ENCODE measurements at places on chromosomes 13 and 19.

GRCh38 chr13:42544246-42544926 is 29.6 kb upstream of the TNFSF11 start:
- DNase-seq: no peak

DNA sequence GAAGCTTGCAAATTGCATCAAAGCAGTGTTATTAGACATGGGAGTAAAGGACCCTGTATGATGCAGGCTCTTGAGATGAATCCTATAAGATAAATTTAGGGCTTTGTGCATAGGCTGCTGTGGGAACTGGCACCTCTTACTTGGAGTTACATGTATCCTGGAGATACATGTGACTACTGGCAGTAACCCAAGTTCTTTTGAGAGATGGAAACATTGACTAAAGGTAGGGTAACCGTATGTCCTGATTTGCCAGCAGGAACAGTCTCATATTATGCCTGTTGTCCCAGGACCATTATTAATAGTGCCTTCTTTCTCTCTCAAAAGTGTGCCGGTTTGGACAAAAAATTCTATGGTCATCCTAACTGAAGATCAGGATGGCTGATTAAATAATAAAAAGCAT is 195.4 kb downstream of the LACC1 start:
- no peak for DNase-seq

- no peak for DNase-seq
These were observed 5.5 kb upstream of the LILRA6 start for GRCh38 chr19:54248016-54248601.

- no peak for DNase-seq
These were observed 507.4 kb downstream of the KCTD12 start for GRCh38 chr13:76378767-76379166.

- DNase-seq: no peak
These were observed 38.2 kb downstream of the TMTC4 start for GRCh38 chr13:100636441-100636840.

DNA sequence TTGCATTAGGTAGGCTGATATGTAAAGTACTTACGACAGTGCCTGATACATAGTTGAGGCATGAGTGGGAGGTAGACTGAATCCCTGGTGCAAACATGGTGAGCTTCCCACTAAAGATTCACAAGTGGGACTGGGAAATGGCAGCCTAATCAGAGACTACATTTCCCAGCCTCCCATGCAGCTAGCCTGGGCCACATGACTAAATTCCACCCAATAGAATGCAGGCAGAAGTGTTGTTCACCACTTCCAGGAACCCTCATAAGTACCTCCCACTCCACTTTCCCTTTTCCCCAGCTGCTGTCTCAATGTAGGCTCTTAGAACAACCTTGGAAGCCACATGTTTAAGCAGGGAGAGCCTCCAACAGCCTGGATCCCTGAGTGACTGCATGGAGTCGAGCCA is 104.9 kb downstream of the CACNA1A start:
- no peak for DNase-seq

DNA sequence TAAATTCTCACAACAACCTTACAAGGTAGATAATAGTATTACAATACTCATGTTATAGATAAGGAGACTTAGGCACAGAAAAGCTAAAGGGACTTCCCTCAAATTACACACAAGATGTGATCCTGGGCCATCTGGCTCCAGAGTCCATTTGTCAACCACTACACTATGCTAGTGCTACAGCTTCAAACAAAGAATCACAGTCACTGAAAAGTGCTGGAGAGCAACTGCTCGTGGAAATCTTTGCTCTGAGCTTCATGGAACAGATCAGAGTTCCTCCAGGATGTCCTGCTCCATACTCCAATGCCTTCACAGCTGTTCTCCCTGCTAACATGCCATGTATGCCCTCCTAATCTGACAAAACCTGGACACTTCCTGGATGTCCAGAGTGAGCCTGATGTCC is 271.2 kb downstream of the ENOX1 start:
- no peak for DNase-seq

GRCh38 chr19:30792561-30793505 is 420.6 kb downstream of the ZNF536 start:
- DNase-seq: no peak

DNA sequence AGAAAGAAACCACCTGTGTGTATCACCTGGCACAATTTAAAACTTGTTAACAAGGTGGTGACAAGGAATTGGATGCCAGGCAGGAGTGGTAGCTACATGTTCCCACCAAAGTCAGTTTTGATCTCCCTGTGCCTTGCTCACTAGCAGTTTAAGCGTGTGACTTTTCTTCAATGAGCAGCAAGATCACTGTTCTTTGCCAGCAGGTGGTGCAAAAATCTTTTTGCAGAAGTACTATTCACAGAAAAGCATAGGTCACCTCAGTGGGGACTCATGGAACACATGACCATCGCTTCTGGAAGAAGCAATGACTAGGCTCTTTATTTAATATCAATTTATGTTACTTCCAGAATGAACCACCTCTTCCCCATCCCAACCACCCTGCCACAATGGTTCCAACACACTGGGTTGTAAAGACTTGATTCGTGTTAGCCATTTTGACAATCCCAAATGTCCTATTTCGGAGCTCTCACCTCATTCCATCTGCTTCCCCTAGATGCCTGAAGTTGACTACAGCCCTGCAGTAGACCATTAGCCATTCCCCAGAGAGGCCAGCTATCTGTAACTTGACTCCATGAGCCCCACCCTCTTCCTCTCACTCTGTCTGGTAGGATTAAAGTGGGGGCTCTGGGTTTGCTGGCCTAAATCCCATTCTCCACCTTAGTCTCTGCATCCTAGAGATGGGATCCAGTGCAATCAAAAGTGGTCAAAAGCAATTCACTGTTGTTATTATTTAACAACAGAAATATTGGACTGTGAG is 59.1 kb upstream of the TNFRSF19 start:
- DNase-seq: no peak

- peak; percentile 29 for DNase-seq
These were observed 51.6 kb upstream of the F7 start for GRCh38 chr13:113053801-113054604.

GRCh38 chr19:55369653-55370304 is 484 bp downstream of the IL11 start:
- DNase-seq: no peak

GRCh38 chr19:36151144-36152018 is 866 bp downstream of the COX7A1 start:
- DNase-seq: peak; percentile 65

GRCh38 chr13:52850396-52851136 is 2.1 kb upstream of the PCDH8 start:
- DNase-seq: peak; percentile 73

- DNase-seq: no peak
These were observed 12.7 kb upstream of the ZNF121 start for GRCh38 chr19:9597027-9597426.

GRCh38 chr13:111540486-111540885 is 220.0 kb downstream of the TEX29 start:
- no peak for DNase-seq

DNA sequence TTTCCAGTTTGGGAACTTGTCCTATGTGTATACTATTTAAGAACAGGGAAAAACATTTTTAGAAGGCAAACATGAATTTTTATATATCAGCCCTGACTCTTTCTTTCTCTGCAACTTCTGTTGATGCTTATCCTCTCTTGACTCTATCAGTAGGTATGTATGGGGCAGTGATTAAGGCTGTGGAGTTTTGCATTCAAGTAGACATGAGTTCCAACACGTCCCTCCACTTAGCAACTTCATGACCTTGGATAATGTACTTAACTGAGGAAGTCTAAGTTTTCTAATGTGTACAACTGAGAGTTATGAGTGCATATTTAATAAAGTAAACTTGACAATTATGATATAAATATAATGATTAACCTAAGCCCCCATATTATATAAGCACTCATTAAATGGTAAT is 414.6 kb downstream of the TDRD3 start:
- DNase-seq: no peak

DNA sequence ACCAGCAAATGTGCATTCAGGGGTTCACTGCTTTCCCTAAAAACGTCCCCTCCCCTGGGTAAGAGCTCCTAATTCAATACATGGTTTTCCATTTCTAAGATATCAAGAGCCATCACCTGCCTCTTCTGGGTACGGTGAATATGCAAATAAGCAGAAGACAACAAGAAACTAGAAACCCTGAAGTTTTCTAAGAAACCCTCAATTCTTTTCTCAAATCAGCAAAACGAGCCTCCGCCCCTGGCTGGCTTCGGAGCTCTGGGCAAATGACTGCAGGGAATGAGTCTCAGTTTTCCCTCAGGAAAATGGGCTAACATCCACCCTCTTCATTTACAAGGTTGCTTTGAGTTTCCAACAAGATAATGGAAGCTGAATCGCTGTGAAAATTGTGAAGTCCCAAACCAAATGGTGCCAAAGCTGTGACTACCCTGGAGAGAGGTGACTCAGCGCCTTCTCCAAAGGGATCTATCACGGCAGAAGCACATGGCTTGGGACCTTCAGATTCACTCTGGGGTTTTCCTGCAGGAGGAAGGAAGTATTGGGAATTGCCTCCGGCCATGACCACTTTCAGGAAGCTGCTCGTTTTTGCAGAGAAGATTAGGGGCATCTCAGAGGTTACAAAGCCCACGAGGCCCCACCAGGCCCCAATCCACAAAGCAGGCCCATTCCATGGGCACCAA is 26.6 kb downstream of the KLF2 start:
- DNase-seq: no peak

DNA sequence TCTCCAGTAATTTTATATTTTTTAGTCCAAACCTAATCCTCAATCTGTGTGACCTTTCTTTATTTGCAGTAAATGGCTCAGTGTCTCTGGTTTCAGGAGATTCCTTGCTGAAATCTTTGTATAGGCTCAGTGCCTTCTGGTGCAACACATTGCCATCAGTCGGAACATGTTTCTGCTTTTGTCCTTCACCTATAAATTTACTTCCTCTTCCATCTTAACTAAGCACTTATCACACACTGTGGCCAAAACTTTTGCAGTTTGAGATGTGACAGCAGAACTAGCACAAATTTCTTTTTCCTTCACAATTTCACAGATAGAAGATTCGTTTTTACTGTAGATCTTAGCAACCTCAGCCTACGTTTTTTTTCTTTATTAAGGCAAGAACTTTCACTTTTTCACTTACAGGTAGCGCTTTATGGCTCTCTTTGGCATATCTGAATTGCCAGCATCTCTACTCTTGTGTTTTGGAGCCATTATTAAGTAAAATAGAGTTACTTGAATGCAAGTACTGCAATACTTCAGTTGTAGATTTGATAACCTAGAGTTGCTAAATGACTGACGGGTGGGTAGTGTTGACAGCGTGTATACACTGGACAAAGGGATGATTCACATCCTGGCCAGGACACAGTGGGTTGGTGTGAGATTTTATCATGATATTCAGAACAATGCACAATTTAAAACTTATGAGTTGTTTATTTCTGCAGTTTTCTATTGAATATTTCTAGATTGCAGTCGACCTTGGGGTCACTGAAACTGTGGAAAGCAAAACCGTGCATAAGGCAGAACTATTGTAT is 44.3 kb downstream of the NDFIP2 start:
- no peak for DNase-seq

- no peak for DNase-seq
These were observed 122.4 kb downstream of the AKAP11 start for GRCh38 chr13:42394361-42394708.

DNA sequence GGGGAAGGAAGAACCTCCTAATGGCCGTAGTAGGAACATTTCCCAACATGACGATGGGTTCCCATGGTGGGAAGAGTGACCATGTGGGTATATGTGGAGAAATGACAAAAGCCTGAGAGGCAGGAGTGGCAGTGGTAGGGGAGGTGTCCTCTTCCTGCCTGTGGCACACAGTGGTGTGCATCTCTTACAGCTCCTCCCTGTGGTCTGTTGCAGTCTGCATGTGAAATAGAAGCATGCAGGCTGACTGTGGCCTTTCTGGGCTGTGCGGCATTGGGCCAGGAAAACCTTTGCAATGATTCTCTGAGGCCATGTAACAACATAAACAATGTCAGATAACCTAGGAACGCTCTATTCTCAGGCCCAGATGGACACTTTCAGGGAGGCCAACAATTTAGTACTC is 84.0 kb downstream of the LACC1 start:
- DNase-seq: no peak

DNA sequence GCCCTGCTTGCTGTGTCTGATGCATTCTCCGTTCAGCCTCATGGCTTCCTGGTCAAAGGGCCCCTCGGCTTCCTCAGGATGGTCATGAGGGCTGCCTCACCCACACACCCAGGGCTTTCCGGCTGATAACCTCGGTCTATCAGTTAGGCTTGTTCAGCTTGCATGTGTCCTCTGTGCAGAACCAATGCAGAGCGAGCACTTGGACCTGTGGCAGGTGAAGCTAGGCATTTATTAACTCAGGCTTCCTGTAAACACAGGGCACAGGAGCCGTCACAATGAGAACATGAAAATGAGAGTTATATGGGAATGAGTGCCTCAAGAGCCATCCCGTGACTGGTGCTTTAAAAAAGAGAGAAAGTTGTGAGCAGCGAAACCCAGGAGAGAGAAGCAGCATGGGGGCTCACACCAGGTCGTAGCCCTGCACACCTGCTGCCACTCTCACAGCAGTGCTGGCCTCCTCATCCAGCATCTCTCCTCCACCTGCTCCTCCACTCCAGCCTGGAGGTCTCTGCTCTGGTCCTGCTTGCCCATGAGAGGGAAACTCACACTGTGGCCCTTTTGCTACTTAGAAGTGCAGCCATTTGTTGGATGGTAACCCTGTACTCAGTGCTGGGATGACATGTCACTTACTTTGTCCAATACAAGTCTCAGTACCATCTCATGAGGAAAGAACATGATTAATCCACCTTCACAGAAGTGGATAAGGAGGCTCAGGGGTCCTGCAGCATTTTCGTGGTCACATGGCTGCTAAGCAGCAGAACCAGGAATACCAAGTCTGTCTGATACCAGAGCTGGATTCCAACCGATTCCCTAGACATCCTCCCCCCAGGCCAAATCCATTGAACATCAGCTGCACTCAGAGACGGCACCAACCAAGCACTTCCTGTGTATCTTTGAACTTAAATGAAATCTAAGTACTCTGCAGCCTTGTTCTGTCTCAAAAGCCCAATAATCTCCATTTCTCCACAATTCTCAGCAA is 50.5 kb upstream of the IRS2 start:
- no peak for DNase-seq

DNA sequence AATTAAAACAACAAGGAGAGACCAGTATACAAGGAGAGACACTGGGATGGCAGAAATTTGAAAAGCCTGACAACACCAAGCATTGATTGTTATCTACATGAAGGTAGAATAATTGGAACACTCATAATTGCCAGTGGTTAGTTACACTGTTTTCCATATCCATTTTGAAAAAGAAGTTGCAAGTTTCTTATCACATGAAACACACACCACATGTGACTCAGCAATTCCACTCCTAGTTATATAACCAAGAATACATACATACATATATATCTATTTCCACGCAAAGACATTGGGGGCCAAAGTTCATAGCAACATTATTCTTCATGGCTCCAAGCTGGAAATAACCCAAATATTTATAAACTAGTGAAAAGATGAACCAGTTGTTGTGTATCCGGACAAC is 15.2 kb upstream of the PABPC3 start:
- DNase-seq: no peak

Data from psoas muscle (tissue), 8 donors.